ENCODE measurements at places on chromosomes 3 and 15.

DNA sequence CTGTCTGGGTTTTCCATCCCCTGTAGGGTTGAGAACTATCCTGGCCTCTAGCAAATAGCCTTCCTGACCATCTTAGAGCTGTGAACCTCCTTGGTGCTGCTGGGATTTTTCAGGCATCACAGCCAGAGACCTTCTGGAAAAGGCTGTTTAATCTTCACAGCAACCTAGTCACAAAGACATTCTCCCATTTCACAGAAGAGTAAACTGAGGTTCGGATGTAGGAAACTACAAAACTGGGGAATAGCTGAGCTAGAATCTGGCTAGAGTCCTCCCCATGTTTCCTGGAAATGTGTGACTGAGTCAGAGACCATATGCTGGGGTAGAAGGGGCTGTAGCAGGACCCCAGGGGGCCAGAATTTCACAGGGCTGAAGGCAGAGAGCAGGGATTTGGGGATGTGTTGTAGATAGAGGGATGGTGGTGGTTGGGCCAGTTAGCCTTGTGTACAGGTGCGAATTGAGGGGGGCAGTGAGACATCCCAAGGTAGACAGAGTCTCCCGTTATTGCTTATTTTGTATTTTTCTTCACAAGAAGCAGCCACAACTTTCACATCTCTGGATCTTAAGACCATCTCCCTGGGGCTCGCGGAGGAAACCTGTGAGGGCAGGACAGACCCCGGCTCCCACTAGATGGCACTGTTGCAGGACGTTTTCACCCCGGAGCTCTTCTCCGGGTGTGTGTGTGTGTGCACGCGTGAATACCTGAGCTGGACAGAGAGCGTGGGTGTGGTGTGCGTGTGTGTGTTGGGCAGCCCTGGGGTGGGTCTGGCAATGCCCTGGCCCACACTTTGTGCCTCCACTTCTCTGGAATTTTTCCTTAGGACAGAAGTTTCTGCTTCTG is 66.9 kb upstream of the PRR23C start:
- DNase-seq, result peak; percentile 30

DNA sequence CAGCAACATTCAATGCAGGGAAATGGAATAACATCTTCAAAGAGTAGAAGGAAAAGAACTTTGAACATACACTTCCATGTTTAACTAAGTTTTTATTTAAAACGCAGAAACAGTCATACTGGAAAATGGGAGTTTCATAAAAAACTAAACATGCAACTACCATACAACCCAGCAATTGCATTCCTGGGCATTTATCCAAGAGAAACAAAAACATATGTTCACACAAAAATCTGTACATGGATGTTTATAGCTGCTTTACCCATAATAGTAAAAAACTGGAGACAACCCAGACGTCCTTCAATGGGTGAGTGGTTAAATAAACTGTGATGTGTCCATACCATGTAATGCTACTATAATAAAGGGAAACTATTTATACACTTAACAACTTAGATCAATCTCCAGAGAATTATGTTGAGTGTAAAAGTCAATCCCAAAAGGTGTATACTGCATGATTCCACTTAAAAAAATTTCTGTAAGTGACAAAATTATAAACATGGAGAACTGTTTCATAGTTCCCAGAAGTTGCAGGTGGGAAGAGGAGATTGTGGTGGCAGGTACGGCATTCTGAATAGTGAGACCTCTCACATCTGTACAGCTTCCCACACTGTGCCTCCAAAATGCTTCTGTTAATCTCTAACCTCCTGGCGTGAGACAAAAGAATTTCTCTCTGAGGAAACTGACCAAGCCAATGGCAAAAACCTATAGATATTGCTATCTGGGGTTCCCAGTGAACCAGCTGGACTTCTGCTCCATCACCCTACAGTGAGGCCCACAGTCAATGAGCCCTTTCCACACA is 23.1 kb downstream of the ISG20 start:
- DNase-seq, result no peak

GRCh38 chr15:36591536-36592411 is 12.3 kb downstream of the CDIN1 start:
- no peak for DNase-seq

- DNase-seq, result no peak
Observed at GRCh38 chr3:185843126-185843525, 18.3 kb upstream of the IGF2BP2 start.

GRCh38 chr3:171778493-171778892 is 31.8 kb downstream of the PLD1 start:
- DNase-seq, result no peak

DNA sequence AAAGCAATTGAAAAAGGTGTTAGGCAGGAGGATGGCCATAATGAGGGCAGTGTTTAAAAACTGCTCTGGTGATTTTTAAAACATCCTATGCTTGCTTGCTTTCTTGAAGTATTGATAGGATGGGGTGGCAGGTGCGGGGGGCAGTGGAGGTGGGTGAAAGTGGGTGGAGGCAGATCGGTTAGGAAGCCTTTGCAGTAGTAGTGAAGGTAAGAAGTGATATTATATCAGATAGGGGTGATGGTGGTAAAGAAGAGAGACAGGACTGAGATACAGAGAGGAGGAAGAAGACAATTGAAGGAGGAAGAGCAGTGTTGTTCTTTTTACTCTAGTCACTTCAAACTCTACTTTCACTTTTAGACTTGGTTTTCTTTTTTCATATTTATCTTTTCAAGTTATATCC is 11.1 kb downstream of the ZNF80 start:
- DNase-seq, result no peak

GRCh38 chr3:159560214-159560979 is 428.2 kb upstream of the IL12A start:
- no peak for DNase-seq

- no peak for DNase-seq
Observed at GRCh38 chr3:69817988-69818387, 78.7 kb downstream of the MITF start.

- no peak for DNase-seq
Observed at GRCh38 chr15:98418122-98418521, 230.2 kb upstream of the IGF1R start.
